ENCODE measurements at places on chromosomes 16 and 17. TPM values are rescaled to one million over a fixed set of nuclear protein-coding genes. Genes with fewer than 3 reads are reported as not detected.

Gene KRT32
- 0.27 TPM for total RNA-seq

Gene APOH
- not detected for total RNA-seq

DNA sequence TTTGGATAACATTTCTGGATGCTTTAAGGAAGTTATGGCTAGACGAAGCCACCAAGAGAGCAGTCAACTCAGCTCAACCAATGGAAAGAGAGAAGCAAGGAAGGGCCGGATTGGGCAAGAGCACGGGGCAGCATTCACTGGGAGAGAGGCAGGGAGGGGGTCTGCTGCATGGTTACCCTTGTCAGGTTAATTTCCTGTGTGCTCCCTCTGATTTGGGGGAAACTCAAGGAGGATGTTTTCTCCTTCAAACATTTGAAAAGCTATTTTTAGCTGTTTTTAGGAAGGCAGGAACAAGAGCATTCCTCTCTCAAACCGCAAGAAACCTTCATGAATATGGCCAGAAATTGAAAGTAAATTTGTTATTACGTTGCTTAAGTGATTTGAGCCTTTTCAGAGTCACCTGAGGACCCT is 118.5 kb upstream of the ZFHX3 start:
- H3K4me1 ChIP-seq = peaks cover 10% of the 10 kb centered on the region
- peak overlapping the region; percentile 39 for H3K27ac ChIP-seq
- H3K4me3 ChIP-seq = peak overlapping the region; percentile 45

DNA sequence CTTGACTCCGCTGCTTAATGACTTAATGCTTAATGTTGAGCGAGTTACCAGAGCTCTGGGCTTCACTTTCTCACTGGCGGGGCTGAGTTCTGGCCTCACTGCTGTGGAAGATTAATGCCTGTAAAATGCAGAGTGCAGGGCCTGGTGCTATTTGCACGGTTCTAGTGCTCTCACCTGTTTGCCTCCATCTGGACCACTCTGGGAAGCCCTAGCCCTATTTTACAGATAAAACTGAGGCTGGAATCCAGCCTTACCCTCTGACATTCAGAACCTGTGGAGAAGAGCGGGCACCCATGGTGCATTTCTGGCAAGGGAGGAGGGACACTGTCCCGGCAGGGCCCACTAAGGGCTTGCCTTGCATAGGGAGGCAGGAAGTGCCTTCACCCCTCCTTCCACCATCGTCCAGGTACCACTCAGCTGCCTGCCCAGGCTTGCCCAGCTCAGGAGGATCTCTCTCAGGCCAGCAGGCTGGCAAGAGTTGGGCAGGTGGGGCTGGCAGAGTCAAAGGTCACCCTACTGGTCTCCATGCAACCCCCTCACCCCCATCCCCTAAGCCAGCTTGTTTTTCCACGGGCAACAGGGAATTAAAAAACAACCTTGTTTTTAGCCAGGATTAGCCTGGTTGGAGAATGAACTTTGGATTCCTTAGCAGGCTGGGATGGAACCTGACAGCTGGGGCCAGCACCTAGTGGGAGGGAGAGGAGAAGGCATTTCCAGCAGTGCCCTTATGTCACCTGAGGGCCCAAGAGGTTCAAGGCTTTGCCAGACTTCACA is 4.1 kb upstream of the UBALD1 start:
- no peaks in the 10 kb centered on the region for H3K27me3 ChIP-seq
- no peaks in the 10 kb centered on the region for H3K4me1 ChIP-seq
- DNase-seq = no peak
- no peaks in the 10 kb centered on the region for H3K36me3 ChIP-seq

GRCh38 chr16:74747716-74748615 is 26.7 kb downstream of the FA2H start:
- H3K4me3 ChIP-seq = no peak overlapping the region
- no peak for DNase-seq
- H3K27ac ChIP-seq = no peak overlapping the region
- H3K36me3 ChIP-seq = no peaks in the 10 kb centered on the region
- H3K4me1 ChIP-seq = no peaks in the 10 kb centered on the region
- H3K27me3 ChIP-seq = peaks cover 6% of the 10 kb centered on the region

DNA sequence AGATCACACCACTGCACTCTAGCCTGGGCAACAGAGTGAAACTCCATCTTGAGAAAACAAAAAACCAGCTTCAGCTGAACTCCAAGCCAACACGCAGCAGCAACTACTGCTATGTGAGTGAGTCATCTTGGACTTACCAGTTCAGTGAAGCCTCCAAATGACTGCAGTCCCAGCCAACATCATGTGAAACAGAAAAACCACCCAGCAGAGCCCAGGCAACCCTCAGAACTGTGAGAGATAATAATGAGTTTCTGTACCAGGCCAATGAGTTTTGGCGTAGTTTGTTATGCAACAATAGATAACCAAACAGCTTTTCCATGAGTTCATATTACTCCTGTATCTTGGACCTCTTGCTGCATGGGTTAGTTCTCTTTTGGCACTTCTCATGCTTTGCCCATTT is 23.3 kb downstream of the PHF12 start:
- no peak for DNase-seq
- no peaks in the 10 kb centered on the region for H3K36me3 ChIP-seq
- H3K4me1 ChIP-seq = peaks cover 13% of the 10 kb centered on the region
- H3K27me3 ChIP-seq = no peaks in the 10 kb centered on the region
- no peak overlapping the region for H3K27ac ChIP-seq

DNA sequence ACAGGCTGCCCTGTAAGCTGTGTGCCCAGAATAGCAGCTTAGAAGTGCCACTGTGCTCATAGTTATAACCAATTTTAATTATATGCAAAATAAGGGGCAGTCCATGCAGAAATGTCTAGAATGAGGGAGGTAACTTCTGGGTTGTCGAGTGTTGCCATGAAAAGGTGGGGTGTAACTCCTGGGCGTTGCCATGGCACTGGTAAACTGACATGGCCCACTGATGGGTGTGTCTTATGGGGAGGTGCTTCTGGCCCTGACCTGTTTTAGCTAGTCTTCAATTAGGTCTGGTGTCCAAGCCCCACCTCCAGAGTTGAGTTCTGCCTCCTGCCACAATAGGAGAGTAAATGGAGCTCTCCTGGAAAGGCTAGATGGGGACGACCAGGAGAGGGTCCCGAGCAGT is 120.6 kb downstream of the SALL1 start:
- no peaks in the 10 kb centered on the region for H3K4me1 ChIP-seq
- DNase-seq = no peak
- H3K36me3 ChIP-seq = no peaks in the 10 kb centered on the region
- H3K27me3 ChIP-seq = no peaks in the 10 kb centered on the region
- no peak overlapping the region for H3K4me3 ChIP-seq

Gene C17orf50
- total RNA-seq = not detected

Gene USP43
- total RNA-seq = not detected

Gene MPV17L
- 9.3 TPM for total RNA-seq

Gene ATAD5
- total RNA-seq = 2.5 TPM

Gene ADAD2
- 0.45 TPM for total RNA-seq
